ENCODE measurements at places on chromosomes 2 and 18. TPM values are rescaled to one million over a fixed set of nuclear protein-coding genes. Genes with fewer than 3 reads are reported as not detected.

Gene XIRP2
- not detected for total RNA-seq

DNA sequence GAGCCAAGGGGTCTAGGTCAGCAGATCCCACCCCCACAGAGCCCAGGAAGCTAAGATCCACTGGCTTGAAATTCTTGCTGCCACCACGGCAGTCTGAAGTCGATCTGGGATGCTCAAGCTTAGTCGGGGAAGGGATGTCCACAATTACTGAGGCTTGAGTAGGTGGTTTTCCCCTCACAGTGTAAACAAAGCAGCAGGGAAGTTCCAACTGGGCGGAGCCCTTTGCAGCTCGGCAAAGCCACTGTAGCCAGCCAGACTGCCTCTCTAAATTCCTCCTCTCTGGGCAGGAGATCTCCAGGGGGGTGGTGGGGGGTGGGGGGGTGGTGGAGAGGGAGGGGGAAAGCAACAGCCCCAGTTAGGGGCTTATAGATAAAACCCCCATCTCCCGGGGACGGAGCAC is 419.5 kb downstream of the NUP35 start:
- H3K4me1 ChIP-seq, result no peaks in the 10 kb centered on the region
- H3K36me3 ChIP-seq, result peaks cover 7% of the 10 kb centered on the region

Gene GDF7
- total RNA-seq, result 0.07 TPM

Gene SCN3A
- 0.24 TPM for total RNA-seq

DNA sequence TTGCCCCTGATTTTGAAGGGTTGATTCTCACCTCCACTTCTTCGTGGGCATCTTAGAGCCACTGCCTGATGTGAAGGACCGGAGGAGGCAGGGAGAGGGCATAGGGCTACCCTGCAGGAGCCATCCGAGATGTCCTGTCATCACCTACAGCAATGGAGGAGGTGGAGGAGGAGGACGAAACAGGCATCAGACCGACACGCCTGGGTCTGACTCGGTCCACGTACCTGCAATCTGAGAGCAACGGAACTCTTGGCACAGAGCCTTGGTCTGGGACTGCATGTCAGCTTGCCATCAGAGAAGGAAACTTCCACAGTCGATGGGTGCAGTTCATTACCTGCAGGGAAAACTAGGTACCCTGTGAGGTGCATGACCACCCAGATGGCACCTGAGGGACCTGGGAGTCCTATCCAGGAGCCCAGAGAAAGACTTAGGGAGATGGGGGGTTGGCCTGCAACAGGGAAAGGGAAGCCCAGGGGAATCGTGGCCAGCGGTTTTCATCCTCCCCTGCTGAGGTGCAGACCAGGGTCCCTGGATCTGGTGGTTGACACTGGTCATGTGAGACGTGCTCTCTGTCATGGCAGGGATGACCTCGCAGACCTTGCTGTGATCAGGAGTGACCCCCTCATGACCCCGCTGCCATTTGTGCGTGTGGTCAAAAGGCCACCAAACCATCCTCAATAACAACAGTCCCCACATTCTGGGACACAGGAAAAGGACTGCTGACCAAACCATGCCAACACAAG is 190.8 kb downstream of the SEPTIN10 start:
- H3K36me3 ChIP-seq, result no peaks in the 10 kb centered on the region
- H3K4me1 ChIP-seq, result no peaks in the 10 kb centered on the region
- no peak for DNase-seq
- no peak overlapping the region for H3K27ac ChIP-seq
- no peak overlapping the region for H3K4me3 ChIP-seq

Data from activated T-cell treated with anti-CD3 and anti-CD28 coated beads, Interleukin-2, amount 50 U/mL, for 72 hours (primary cell).